ENCODE measurements at places on chromosomes 4 and X.

- no peak for DNase-seq
Measured at GRCh38 chrX:2692221-2693112, 1.4 kb downstream of the CD99 start.

GRCh38 chr4:144449611-144450010 lies 196.3 kb upstream of the HHIP start:
- no peak for DNase-seq

- no peak for DNase-seq
Measured at GRCh38 chr4:142347241-142347640, 498.9 kb downstream of the INPP4B start.

DNA sequence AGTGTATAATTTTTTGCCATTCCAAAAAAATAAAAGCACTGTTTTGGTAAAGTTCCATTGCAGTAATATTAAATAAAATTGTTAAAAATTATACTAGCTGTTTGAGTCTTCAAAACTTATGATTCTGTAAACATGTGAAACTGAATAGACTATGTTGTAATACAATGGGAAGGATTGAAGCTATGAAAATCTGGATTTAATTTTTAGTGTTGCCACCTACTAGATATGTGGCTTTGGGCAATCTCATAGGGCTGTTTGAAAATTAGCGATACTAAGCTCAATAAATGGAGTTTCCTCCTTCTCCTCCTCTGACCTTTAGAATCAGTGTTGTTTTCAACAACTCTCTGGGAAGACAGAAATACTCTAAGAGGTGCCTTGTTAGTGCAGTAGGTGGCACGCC lies 4.5 kb downstream of the PGRMC2 start:
- DNase-seq, result no peak

- DNase-seq, result no peak
Measured at GRCh38 chr4:85475631-85476233, 782 bp downstream of the ARHGAP24 start.

GRCh38 chr4:90001023-90001422 lies 106.4 kb downstream of the MMRN1 start:
- no peak for DNase-seq
